Natural killer cell treated with Interleukin-12 subunit alpha and Interleukin-12 subunit beta and Interleukin-15 and Interleukin-18, amount 100 ng/mL, for 72 hours (primary cell): ENCODE measurements at places on chromosomes 16 and 17. TPM values are rescaled to one million over a fixed set of nuclear protein-coding genes. Genes with fewer than 3 reads are reported as not detected.

- H3K27ac ChIP-seq: no peak overlapping the region
- DNase-seq: no peak
- H3K4me1 ChIP-seq: no peaks in the 10 kb centered on the region
- H3K27me3 ChIP-seq: peaks cover 39% of the 10 kb centered on the region
These were observed 372.3 kb downstream of the NPIPA8 start for GRCh38 chr16:17964196-17964595.

GRCh38 chr17:49928837-49929475, 40.0 kb upstream of the DLX4 start:
- DNase-seq: no peak
- no peak overlapping the region for H3K4me3 ChIP-seq
- peaks cover 29% of the 10 kb centered on the region for H3K27me3 ChIP-seq
- H3K4me1 ChIP-seq: no peaks in the 10 kb centered on the region
- no peak overlapping the region for H3K27ac ChIP-seq
- no peaks in the 10 kb centered on the region for H3K36me3 ChIP-seq

GRCh38 chr17:75087558-75088453, at the start of gene SLC16A5:
TSS of gene SLC16A5 (plus strand) at chr17:75087954. CDS start at chr17:75093637, 5,683 bp downstream.
- H3K27ac ChIP-seq: peak within 1 kb of the TSS; percentile 66
- H3K27me3 ChIP-seq: no peaks in the 10 kb centered on the region
- peak; percentile 79 for DNase-seq
- peaks cover 23% of the 10 kb centered on the region for H3K4me1 ChIP-seq

DNA sequence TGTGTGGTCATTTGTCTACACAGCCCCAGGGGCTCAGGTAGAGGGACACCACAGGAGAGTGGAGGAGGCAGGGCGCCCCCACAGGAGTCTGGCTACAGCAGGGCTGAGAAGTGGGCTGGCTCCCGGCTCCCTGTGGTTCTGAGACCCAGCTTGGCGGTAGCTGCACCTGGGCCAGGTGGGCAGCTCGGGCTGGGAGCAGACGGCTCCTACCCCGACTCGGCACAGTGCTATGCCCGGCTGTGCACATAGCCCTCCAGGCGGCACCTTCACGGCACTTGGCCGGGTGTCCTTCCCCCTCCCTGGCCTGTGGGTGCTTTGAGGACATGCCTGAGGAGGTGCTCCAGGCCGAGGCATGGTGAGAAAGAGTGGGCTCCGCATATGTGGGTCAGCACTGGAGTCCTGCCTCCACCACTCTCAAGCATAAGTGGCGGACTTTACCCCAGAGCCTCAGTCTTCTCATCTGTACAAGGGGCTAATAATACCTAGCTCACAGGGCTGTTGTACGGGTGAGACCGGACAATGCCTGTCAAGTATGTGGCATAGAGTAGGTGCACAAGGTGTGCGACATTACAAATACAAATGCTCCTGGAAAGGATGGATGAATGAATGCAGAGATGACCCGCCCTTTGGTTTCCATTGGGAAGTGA, 50.1 kb upstream of the JPH3 start:
- peaks cover 38% of the 10 kb centered on the region for H3K27me3 ChIP-seq
- H3K36me3 ChIP-seq: no peaks in the 10 kb centered on the region
- H3K4me1 ChIP-seq: peaks cover 22% of the 10 kb centered on the region
- no peak for DNase-seq

DNA sequence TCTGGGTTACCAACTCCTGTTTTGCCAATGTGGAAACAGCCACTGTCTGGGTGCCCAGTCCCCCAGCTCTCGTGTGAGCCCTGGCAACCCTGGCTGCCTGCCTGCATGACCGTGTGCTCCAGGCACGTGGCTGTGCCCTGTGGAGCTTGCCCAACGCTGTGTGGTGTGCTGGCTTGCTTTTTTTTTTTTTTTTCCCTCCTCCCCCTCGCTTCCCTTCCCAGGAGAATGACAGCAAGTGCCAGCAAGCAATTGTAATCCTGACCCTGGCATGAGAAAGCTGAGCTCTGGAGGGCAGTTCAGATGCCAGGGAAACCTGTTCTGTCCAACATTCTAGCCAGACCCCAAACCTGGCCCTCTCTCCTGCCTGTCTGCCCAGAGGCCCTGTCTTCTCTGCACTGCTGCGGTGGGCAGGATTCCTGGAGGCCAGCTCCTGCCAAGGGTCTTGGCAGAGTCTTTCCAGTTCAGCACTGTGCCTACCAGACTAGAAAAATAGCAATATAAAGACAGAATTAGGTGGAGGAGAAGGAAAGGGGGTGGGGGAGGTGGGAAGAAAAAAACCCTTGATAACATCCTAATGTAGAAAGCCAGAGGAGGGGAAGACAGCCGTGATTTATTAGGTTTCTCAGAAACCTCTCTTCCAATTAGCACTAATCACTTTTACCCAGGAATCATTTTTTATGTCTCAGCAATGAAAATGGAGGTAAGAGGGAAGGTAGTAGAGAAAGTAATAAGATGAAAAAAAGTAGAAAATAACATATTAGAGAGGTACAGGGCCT, 9.0 kb downstream of the HLF start:
- peaks cover 45% of the 10 kb centered on the region for H3K27me3 ChIP-seq
- no peaks in the 10 kb centered on the region for H3K36me3 ChIP-seq
- H3K4me3 ChIP-seq: no peak overlapping the region
- no peak overlapping the region for H3K27ac ChIP-seq
- no peaks in the 10 kb centered on the region for H3K4me1 ChIP-seq

DNA sequence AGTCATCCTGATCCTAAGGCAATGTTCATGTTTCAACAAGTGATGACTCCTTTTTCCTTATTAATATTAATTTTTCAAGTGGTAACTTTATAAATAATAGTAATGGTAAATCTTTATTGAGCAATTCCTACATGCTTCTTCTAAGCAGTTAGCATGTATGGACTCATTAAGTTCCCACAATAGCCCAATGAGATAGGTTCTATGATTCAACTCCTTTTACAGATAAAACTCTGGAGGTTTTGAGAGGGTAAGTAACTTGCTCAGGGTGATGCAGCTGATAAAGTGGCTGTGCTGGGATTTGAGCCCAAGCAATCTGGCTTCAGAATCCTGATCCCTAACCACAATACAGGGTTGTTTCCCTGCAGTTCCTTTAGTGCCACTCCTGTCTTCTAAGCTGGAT, 25.3 kb downstream of the SLC47A1 start:
- H3K36me3 ChIP-seq: no peaks in the 10 kb centered on the region
- H3K27ac ChIP-seq: no peak overlapping the region
- no peak overlapping the region for H3K4me3 ChIP-seq
- peaks cover 6% of the 10 kb centered on the region for H3K27me3 ChIP-seq
- no peaks in the 10 kb centered on the region for H3K4me1 ChIP-seq

- H3K27me3 ChIP-seq: peaks cover 15% of the 10 kb centered on the region
- no peak for DNase-seq
- H3K4me1 ChIP-seq: peaks cover 6% of the 10 kb centered on the region
- H3K36me3 ChIP-seq: no peaks in the 10 kb centered on the region
- H3K27ac ChIP-seq: no peak overlapping the region
These were observed 5.5 kb downstream of the CNTNAP1 start for GRCh38 chr17:42687707-42688320.

DNA sequence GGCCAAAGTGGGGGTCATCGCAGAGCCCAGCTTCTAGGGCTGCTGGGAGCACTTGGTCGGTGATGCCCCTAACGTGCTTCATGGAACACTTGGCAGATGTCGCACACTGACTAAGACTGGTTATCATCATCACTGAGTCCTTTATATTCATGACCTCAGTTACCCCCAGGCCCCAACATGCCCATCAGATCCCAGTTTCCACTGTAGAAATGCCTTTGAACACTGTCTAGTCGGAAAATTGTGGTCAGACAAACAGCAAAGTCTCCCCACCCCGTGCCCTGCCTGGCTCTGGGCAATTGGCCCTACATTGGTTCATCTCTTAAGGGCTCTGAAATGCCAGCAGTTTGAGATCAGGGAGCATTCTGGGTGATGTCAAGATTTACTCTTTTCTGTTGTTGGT, 51.3 kb downstream of the NKD1 start:
- H3K27ac ChIP-seq: no peak overlapping the region
- no peak for DNase-seq
- no peak overlapping the region for H3K4me3 ChIP-seq
- no peaks in the 10 kb centered on the region for H3K36me3 ChIP-seq
- H3K27me3 ChIP-seq: no peaks in the 10 kb centered on the region

- no peak overlapping the region for H3K27ac ChIP-seq
- no peak for DNase-seq
- H3K4me1 ChIP-seq: peaks cover 25% of the 10 kb centered on the region
- no peaks in the 10 kb centered on the region for H3K27me3 ChIP-seq
- no peaks in the 10 kb centered on the region for H3K36me3 ChIP-seq
- no peak overlapping the region for H3K4me3 ChIP-seq
These were observed 1.9 kb upstream of the PDK2 start for GRCh38 chr17:50093246-50093645.

DNA sequence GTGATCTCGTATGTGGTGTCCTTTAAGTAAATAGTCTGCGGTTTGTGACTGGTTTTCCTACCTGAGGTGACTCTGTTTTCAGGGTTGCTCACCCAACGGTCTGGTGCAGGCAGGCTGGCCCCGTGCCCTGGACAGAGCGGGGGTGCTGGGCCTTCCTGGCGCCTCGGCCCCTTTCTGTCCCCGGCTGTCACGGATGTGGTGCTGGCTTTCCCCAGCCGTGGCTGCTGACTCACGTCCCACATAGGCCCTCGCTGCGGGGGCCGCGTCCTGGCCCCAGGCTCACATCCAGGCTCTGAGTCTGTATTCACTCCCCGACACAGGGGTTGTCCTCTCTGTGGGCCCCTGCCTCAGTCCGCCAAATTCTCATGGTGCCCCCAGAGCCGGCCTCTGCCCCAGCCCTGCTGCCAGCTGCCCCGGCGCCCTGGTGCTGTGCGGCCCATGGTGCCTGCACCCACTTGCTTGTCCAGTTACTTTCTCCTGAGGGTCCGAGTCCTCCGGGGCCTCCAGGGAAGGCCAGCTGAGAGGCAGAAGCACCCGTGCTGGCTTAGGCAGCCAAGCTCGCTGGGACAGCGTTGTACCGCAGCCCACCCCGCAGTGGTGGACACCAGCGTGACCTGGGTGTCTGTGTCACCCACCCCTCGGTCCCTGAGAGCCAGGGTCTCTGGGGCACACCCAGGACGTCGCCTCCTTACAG, 5.9 kb downstream of the CHMP6 start:
- H3K4me3 ChIP-seq: peak overlapping the region; percentile 38
- peaks cover 11% of the 10 kb centered on the region for H3K4me1 ChIP-seq
- H3K27me3 ChIP-seq: no peaks in the 10 kb centered on the region
- no peak for DNase-seq

- no peak for DNase-seq
- H3K4me3 ChIP-seq: peak within 1 kb of the TSS; percentile 97
- peaks cover 5% of the 10 kb centered on the region for H3K36me3 ChIP-seq
These were observed at the start of gene AKTIP for GRCh38 chr16:53502331-53503269. TSS of gene AKTIP (minus strand) at chr16:53503209. CDS start at chr16:53500259, 2,950 bp downstream.

DNA sequence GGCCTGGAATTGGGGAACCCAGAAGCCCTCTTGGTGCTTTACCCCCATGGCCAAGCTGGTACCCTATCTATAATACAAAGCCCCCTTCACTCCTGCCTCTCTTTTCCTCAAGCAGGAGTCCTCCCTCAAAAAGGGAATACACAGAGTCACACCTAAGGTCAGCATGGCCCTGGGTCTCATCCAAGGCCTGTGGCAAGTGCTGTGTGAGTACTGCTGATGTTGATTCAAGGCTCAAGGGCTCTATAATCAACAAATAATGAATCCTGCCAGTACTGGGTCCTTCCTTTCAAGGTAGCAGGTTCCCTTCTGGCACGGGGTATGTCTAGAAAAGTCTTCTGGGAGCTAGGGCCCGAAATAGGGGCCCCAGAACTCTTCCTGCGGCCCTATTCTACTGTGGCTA, 187.3 kb downstream of the CYB561 start:
- no peak overlapping the region for H3K4me3 ChIP-seq
- H3K4me1 ChIP-seq: no peaks in the 10 kb centered on the region
- no peak for DNase-seq
- H3K36me3 ChIP-seq: peaks cover 5% of the 10 kb centered on the region

- H3K27ac ChIP-seq: no peak overlapping the region
- no peaks in the 10 kb centered on the region for H3K27me3 ChIP-seq
- H3K4me3 ChIP-seq: no peak overlapping the region
- H3K4me1 ChIP-seq: no peaks in the 10 kb centered on the region
These were observed 331.5 kb downstream of the CBLN1 start for GRCh38 chr16:48950184-48950583.

DNA sequence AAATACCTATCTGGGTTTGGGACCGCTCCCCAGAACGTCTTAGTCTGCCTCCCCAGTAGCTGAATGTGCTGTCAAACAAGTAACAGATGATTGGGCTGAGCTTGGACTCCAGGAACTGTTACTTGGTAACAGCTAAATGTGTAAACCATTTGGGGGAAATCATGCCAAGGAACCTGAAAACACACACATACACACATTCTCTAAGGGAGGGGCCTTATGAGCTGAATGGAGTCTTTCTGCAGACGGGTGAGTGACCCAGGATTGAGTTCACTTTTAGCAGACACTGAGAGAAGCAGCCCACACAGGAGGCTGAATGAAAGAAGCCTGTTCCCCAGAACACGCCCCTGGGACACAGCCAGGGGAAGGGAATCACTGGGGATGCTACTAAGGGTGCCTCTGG, 1.6 kb downstream of the ACLY start:
- no peaks in the 10 kb centered on the region for H3K27me3 ChIP-seq
- peak overlapping the region; percentile 83 for H3K27ac ChIP-seq
- DNase-seq: no peak
- H3K4me1 ChIP-seq: peaks cover 23% of the 10 kb centered on the region
- peak overlapping the region; percentile 94 for H3K4me3 ChIP-seq

GRCh38 chr17:11640463-11640814, 42.2 kb downstream of the DNAH9 start:
- no peak overlapping the region for H3K27ac ChIP-seq
- DNase-seq: no peak
- H3K27me3 ChIP-seq: no peaks in the 10 kb centered on the region
- no peak overlapping the region for H3K4me3 ChIP-seq
- no peaks in the 10 kb centered on the region for H3K4me1 ChIP-seq
- no peaks in the 10 kb centered on the region for H3K36me3 ChIP-seq

GRCh38 chr16:5024632-5025031, 9.1 kb downstream of the NAGPA start:
- no peaks in the 10 kb centered on the region for H3K27me3 ChIP-seq
- DNase-seq: no peak
- no peaks in the 10 kb centered on the region for H3K36me3 ChIP-seq
- no peaks in the 10 kb centered on the region for H3K4me1 ChIP-seq
- no peak overlapping the region for H3K4me3 ChIP-seq

DNA sequence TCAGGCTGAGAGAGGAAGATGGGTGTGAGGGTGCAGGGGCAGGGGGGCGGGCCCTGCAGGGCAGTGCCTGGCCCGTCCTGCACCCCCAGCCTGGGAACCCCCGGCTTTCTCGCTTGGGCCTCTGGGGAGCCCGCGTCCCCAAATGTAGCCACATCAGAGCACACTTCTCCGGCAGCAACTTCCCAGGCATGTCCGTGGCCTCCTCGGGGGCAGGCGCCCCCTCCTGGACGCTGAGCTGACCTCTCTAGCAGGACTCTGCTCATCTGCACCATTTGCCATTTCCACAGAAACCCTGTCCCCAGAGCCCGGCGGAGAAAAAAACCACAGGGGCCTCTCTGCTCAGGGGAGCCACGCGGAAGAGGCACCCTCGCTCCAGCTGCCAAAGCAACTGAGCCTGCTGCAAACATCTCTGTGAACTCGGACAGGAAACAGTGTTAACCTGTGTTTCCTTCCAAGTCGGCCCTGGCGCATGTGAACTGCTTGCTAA, 63.4 kb downstream of the KLHDC4 start:
- no peaks in the 10 kb centered on the region for H3K36me3 ChIP-seq
- H3K27ac ChIP-seq: peak overlapping the region; percentile 43
- no peaks in the 10 kb centered on the region for H3K27me3 ChIP-seq

COG4 gene
- 54.8 TPM for total RNA-seq

INTS2 gene
- total RNA-seq: 25.4 TPM

ADGRG3 gene
- 25.4 TPM for total RNA-seq

C17orf75 gene
- total RNA-seq: 23.2 TPM

ZPBP2 gene
- total RNA-seq: not detected

PIK3R6 gene
- total RNA-seq: 0.81 TPM

ASB16 gene
- total RNA-seq: not detected
